GM06990 (cell line): ENCODE measurements at places on chromosomes 13 and 19.

DNA sequence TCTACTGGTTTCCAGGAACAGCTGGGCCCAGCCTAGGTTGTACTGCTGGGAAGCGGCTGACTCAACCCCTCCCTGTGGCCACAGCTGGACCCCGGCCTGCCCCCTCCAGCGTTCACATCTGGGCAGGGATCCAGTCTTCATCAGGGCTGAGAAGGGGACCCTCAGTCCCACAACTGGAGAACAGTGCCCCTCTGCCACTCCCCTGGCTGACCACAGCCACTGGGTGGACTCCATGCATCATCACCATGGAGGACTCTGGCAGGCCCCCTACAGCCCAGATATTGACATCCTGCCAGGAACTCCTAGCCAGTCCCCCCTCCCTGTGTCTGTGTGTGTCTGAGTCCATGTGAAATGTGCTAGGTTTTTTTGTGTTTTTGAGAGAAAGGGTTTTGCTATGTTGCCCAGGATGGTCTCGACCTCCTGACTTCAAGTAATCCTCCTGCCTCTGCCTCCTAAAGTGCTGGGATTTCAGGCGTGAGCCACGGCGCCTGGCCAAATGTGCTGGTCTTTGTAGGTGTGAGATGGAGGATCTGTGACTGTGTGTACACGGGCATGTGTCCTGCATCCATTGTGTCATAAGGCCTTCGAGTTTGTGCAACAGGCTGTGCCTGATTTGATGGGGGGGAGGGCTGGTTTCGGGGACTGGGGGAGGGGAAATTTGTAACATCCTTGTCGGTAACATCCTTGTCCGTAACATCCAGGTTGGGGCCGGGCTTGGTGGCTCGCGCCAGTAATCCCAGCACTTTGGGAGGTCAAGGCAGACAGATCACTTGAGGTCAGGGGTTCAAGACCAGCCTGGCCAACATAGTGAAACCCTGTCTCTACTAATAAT lies 4.0 kb upstream of the HOOK2 start:
- peak; percentile 56 for DNase-seq

DNA sequence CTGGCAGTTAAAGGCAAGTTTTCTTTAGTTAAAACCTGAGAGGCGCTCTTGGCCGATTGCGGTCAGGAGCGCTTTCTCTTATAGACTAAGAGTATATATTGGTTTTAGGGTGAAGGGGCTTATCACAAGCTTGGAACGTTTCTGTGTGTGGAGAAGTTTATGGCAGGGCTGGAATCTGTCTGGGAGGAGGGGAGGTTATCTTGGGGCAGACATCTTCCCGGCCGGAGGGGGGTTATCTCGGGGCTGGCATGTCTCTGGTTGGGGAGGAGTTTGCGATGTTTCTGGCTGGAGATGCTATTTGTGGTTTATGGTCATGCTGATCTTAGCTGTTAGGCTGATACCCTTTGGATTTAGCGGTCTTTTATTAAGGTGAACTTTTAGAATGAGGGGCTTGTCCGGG lies 18.3 kb downstream of the KDM4B start:
- DNase-seq, result no peak

- no peak for DNase-seq
These were observed 41.0 kb upstream of the SPACA7 start for GRCh38 chr13:112335135-112335534.

- no peak for DNase-seq
These were observed 16.1 kb upstream of the SPART start for GRCh38 chr13:36362251-36362650.

- no peak for DNase-seq
These were observed 1.3 kb downstream of the UBE2S start for GRCh38 chr19:55406091-55406825.

- peak; percentile 11 for DNase-seq
These were observed 7.8 kb downstream of the ZNF600 start for GRCh38 chr19:52778811-52779210.

- DNase-seq, result no peak
These were observed 10.3 kb downstream of the MIR17HG start for GRCh38 chr13:91357613-91358386.

GRCh38 chr13:79740991-79741390 lies 260.0 kb downstream of the NDFIP2 start:
- DNase-seq, result no peak

DNA sequence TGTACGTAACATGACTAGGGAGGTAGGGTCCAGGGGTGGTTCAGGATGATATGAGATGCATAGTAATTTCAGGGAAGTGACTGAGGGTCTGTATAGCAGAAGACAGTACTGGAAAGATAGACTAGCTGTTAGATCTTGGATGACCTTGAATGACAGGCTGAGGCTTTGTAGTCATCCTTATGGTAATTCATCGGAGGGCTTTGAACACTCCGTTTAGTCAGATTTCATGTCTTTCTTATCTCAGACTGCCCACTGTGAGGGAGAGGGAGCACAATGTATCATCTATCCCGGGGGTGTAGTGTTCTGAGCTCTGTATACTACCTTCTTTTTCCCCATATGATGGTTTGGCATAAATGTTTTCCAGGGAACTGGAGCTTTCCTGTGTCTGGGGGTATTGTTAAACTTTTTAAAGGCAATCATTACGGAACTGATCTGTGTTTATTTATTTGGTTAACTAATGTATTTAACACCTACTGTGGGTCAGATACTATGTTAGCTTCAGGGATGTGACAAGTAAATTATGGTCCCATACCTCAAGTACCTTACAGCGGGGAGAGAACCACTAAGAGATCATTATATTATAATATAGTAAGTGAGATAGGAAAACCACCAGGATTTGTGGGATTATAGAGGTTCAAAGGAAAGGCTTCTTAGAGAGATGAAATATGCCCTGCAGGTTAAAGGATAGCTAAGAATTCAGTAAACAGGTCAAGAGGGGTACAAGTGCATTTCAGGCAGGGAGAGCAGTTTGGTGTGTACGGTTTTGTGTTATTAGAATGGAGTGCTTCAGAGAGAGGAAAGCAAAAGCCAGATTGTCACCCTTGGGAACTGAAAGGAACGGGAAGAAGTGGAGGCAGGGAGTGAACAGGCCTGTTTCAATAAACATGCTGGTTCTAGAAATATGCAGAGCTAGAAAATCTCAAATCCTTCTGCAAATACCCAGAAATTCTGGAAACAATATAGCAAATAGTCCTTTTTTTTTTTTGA lies 164.8 kb upstream of the KL start:
- no peak for DNase-seq

DNA sequence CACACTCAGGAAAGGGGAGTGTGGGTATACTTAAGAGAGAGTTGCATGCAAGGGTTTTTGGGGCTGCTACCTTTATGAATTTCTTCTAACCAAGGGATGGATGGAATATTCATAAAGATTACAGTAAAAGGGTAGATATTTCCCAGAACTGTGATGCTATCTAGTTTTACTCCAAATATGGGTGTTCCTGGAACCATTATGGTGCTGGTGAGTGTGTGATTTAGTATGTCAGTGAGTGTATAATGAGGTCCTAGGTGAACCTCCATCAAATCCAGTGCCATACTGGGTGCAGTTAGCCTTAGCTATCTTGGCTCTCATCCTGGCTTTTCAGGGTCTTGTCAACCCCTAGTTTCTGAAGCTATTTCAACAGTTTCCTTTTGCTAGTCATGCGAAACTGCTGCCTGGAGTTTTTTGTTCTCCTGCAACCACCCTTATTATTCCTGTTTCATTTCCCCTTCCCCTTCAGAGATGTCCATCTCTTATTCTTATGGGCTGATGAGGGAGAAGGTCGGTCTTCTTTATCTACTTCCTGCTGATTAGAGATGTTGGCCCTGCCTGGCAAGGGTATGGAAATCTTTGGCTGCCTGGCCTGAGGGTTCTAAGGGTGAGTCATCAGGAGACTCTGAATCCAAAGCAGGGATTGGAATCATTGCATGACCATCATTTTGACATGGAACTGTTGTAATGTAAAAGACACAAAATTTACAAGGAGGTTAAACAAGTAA lies 202.3 kb downstream of the NBEA start:
- DNase-seq, result no peak

- DNase-seq, result no peak
These were observed 71.6 kb downstream of the PCCA start for GRCh38 chr13:100160450-100160849.

GRCh38 chr13:99909097-99909835 lies 62.3 kb downstream of the ZIC5 start:
- DNase-seq, result no peak

DNA sequence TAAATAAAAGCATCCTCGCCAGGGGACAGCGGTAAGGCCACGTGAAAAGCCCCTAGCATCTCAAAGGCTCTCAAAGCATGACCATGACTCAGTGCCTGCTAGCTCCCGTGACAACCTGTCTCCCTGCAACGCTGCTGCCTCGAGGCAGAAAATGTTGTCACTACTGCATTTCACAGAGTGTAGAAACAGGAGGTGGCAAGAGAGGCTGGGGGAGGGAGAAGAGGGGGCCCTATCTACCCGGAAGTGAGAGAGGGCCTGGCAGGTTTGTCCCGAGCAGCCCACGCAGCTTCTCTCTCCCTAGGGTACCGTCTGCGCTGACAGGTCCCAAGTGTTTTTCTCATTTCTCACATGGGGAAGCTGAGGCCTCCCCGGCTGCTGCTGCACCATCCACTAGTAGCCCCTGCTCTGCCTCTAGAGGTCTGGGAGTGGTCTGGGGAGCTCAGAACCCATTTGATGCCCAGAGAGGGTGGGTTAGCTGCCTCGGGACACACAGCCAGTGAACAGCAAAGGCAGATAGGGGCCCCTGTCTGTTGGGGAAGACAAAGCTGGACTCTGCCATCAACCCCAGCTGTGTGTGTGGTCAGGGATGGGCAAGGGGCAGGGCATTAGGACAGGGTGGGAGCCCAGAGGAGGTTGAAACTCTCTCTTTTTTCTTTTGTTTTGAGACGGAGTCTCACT lies 3.7 kb downstream of the TINCR start:
- no peak for DNase-seq

DNA sequence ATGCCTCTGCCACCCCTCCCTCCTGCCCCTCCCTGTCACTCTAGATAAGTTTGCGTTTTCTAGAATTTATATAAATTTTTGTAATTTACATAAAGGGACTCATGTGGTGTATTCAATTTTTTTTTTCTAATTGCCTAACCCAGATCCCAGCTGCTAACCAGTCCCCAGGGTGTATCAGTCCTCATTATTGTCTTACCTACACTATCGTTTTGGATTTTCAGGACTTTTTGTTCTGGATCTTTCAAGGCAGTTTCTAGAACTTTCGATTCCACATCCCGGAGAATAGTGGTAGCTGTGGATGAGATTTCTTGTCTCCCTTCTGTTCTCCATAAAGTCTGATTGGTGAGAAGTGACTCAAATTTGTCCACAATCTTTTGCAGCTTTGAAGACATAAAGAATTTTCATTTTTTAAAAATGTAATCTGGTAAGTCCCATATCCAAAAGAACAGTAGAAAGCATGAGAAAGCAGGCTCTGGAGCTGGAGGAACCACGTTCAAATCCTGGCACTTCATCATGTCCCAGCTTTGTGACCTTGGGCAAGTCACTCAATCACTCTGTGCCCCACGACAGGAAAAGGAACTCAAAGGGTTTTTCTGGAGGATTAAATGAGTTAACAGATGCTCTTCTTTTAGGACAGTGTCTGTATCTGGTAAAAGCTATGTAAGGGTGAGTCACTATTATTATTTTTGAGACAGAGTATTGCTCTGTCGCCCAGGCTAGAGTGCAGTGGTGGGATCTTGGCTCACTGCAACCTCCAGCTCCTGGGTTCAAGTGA lies 19.7 kb downstream of the ADGRE3 start:
- no peak for DNase-seq

DNA sequence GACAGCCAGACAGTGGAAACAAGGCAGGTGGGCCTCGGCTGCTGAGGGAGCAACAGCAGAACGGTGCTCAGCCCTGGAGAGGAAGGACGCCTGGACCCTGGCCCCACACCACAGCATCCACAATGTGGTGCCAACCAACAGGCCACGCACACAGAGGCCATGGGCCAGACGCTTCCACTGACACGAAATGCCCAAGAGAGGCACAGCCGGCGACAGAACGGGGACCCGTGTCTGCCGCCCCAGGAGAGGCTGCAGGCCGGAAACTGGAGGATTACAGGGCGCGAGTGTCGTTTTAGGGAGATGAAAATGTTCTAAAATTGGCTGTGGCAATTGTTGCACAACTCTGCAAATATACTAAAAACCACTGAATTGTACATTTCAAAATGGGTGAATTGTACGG lies 69.7 kb downstream of the RASA3 start:
- DNase-seq, result no peak

DNA sequence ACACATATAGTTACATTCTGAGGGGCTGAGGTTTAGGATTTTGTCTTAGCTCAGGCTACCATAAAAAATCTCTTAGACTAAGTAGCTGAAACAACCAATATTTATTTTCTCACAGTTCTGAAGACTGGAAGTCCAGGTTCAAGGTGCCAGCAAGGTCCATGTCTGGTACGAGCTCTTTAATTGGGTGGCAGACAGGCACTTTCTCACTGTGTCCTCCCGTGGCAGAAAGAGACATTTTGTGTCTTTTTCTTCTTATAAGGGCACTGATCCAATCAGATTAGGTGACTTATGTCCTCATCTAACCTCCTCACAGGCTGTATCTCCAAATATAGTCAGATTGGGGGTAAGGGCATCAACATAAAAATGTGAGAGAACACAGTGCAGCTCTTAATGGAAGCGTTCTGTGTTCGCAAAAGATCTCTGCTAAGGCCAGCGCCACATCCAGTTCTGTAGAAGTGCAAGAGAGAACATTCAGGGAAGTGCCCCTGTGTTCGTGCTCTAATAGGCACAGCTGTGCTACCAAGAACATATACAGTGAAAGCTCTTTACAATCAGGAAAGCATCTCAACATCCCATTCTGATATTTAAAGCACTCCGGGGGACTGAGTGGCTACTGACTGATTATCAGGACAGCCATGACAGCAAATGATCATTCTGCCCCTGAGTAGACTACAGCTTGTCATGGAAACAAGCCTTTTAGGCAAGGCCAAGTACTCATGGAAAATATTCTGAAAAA lies 819.2 kb downstream of the LIG4 start:
- no peak for DNase-seq

DNA sequence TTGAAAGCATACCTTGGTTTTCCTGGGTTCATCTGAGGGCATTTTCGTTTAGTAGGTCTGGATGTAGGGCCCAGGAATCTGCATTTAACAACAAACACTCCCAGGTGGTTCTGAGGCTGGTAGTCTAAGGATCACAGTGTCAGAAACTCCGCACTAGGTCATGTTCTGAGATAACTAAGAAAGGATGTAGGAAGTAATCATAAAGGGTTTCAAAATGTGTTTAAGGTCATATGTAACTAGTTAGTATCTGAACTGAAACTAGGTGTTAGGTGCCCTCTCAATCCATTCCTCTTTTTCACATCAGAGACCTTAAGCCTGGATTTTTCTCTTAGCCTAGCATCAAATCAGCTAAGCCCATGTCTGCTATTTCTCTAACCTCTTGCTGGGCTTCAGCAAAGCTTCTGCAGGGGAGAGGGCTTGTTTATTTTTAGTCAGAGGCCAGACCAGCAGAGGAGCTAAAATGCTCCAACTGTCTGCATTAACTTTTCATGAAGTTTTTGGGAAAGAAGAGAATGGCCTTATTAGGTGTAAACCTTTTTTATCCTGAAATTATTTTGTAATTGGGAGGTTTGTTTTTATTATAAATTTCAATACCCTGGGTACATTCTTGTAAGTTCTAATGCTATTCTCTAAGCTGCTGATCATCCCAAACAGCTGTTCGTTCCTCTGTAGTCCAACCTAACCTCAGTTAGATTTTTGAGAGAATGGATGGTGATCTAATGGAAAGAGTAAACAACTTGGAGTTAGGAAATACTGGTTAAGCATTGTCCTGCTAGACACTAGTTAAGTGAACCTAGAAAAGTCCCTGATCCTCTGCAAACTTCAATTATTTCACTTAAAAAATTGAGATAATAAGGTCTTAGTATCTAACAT lies 262.8 kb upstream of the RFC3 start:
- peak; percentile 40 for DNase-seq
